ENCODE measurements at places on chromosomes 7 and 10. TPM values are rescaled to one million over a fixed set of nuclear protein-coding genes. Genes with fewer than 3 reads are reported as not detected.

ARHGEF35 gene
- total RNA-seq: 13.7 TPM

CNOT4 gene
- total RNA-seq: 21.9 TPM

AVPI1 gene
- 25.6 TPM for total RNA-seq

CXCL12 gene
- not detected for total RNA-seq

CTAGE4 gene
- 20.0 TPM for total RNA-seq

TCAF2 gene
- 0.52 TPM for total RNA-seq

CPN1 gene
- not detected for total RNA-seq

OR6V1 gene
- total RNA-seq: not detected

AQP1 gene
- 1.7 TPM for total RNA-seq

ASCC1 gene
- 59.3 TPM for total RNA-seq

MKI67 gene
- total RNA-seq: 72.8 TPM

GAD2 gene
- total RNA-seq: not detected

CCDC186 gene
- 12.8 TPM for total RNA-seq

ARPC1A gene
- total RNA-seq: 146 TPM

ITIH2 gene
- total RNA-seq: 1.7 TPM

ATOH7 gene
- not detected for total RNA-seq

ENKUR gene
- total RNA-seq: 0.37 TPM

TMEM26 gene
- not detected for total RNA-seq

TMEM139 gene
- 49.3 TPM for total RNA-seq

IKZF1 gene
- total RNA-seq: 0.28 TPM

BTBD16 gene
- not detected for total RNA-seq

SLC18A3 gene
- total RNA-seq: not detected

ZCCHC24 gene
- 1.4 TPM for total RNA-seq

CACNB2 gene
- not detected for total RNA-seq

ELMO1 gene
- total RNA-seq: not detected

MSS51 gene
- 2.9 TPM for total RNA-seq

PTF1A gene
- not detected for total RNA-seq

IQCE gene
- 96.4 TPM for total RNA-seq

MAGI2 gene
- total RNA-seq: 0.64 TPM

MLXIPL gene
- total RNA-seq: 3.0 TPM

Data from Calu3 (cell line).